Stimulated activated CD8-positive, alpha-beta memory T cell treated with anti-CD3 and anti-CD28 coated beads, Interleukin-4, amount 100 ng/mL, for 4 hours (primary cell): ENCODE measurements at places on chromosomes 13 and 19.

DNA sequence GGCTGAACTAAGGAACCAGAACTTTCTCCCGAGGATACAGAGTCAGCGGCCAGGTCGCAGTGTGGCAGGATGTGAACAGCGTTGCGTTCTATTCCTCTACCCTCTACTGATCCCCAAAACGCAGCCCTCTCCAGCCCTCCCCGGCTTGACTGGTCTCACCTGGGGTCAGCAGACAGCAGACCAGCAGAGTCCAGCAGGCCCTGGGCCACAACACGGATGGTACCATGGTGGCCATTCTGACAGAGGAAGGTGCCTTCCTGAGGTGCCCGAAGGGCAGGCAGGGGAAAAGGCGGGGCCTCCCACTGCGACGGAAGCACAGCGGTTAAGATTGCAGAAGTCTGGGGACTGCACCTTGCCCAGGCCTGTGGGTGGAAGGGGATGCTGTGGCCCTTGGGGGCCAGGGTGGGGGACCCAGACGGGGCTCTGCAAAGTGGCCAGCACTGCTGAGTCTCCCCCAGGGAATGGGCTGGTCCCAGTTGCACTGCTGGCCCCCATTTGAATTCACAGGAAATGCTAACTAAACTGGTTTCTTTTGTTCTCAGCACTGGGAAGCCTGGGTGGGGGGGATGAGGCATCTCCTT lies at the start of gene ICAM3:
Gene ICAM3, minus strand, starts transcription at position 245 of the 581 bp plus-strand sequence. Its CDS starts 10 bp downstream, at position 235.
- no peak for DNase-seq

DNA sequence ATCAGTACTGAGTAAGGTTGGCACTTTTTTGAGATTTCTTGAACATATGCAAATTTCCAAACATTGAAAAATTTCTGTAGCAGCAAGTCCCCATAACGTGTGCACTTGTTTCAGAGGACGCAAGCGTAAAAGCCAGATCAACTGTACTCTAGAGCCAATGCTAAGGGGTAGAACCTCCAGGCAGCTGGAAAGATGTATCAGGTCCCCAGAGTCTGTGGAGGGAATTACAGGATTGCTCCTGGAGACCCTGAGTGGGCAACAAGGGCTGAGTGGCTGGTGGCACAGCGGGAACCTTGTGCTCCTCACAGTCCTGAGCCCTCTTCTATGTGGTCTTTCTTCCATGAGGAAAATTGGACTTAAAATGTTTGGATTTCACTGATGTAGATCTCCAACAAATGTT lies 53.9 kb upstream of the AMER2 start:
- DNase-seq: no peak

- DNase-seq: no peak
Measured at GRCh38 chr13:47474839-47475238, 526.2 kb downstream of the SUCLA2 start.

DNA sequence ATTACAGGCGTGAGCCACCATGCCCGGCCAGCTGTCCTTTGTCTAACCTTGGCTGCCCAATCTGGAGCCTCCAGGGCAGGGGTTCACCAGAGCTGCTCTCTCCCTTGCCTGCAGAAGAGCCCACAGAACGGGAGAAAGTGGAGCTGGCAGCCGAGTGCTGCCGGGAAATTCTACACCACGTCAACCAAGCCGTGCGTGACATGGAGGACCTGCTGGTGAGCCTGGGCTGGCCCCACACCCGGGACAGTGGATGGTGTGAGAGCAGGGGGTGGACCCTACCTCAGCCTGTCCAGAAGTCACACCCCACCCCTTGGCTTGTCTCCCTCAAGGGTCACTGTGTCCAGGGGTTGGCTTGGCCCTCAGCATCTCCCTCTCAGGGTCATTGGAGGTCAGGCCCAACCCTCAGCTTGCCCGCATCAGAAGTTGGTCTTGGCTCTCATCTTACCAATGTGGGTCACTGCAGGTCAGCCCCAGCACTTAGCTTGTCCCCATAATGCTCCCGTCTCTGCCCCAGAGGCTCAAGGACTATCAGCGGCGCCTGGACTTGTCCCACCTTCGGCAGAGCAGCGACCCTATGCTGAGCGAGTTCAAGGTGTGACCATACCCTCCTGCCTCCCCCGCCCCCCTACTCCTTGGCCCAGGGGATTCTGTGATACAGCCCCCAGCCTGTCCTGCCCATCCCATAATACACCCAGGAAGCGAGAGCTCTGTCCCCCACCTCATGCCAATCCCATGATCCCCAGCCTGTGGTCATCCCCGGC lies 20.4 kb downstream of the ARHGEF1 start:
- no peak for DNase-seq

DNA sequence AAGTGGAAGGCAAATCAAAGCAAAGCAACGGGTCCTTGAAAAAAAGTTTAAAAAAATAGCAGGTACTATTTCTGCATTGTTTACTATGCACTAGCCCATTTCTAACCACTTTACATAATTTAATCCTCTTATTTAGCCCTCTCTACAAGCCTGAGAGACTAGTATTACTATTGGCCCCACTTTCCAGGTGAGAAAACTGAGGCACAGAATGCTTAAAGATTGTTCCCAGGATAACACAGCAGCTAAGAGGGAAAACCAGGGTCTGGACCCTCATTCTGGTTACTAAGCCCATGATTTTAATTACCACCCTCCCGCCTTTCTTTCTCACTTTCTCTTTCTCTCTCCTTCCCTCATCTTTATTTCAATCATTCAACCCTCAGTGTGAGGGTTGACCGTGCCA lies 5.7 kb downstream of the ZSWIM9 start:
- no peak for DNase-seq

DNA sequence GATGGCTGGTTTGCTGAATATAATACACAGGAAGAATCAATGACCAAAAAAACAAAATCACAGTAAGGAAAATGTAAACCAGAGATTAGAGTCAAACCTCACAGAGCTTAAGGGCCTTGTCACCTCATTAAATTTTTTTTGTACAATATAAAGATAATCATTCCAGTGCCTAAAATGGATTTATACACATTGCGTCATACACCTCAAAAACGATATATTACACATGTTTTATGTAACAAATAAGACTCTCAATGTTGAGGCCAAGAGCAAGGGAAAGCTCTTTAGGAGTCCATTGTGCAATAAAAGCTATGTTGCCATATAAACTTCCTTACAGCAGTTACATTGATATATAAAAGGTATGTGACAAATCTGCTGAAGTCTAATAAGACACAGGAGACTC lies 856.7 kb upstream of the SLITRK1 start:
- DNase-seq: no peak
